ENCODE measurements at places on chromosomes 13 and 19.

GRCh38 chr13:40974460-40975407 lies 44.4 kb downstream of the ELF1 start:
- no peak for DNase-seq

DNA sequence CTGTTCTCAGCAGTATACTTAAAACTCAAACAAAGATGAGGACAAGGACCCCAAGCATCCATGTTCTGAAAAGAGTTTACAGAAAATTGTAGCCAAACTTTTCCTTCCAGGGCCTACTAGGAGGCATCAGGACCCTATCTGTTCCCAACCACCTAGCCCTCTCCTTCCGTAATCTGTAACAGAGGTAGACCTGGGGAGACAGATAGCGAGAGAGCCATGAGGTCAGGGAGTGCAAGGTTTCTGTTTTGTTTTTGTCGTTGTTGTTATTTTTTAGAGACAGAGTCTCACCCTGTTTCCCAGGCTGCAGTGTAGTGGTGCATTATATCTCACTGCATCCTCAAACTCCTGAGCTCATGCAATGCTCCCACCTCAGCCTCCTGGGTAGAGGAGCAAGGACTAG lies 83.9 kb upstream of the POSTN start:
- no peak for DNase-seq

DNA sequence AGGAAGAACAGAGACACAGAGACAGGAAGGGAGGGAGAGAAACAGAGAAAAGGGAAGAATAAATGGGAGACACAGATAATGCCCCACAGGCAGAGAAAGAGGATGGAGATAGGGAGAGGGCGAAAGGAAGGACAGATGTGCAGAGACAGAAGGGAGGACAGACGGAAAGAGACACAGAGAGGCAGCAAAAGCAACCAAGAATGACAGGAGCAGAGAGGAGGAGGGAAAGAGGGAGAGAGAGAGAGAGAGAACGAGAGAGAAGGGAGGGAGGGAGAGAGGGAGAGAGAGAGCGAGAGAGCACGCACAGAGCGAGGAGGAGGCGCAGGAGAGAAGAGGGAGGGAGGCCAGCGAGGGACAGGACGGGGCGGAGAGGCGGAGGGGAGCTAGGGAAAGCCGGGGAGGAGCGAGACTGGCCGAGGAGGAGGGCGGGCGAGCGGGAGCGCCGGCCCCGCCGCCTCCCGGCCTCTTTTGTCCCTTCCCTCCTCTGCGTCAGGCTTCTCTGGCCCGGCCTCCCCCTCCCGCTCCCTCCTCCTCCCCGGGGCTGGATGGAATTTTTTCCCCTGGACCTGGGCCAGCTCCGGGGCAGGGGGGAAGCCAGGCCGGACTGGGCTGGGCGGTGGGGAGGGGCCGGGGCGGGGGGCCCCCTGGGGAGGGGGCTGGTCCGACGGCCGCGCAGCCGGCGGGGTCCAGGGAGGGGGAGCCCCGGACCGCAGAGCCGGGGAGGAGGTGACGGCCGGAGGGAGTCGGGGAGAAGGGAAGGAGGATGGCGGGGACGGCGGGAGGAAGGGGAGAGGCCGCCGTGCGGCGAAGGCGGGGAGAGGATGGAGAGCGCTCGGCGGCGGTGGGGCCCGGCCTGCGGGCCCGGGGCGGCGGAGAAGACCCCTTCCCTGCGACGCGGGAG lies 4.2 kb upstream of the SPACA6 start:
- DNase-seq = no peak

GRCh38 chr19:45467115-45467455 lies 711 bp upstream of the FOSB start:
- no peak for DNase-seq

- no peak for DNase-seq
Measured at GRCh38 chr19:50686310-50687032, 33.1 kb downstream of the SHANK1 start.

GRCh38 chr19:30135093-30135757 lies 193.2 kb downstream of the URI1 start:
- DNase-seq = no peak

DNA sequence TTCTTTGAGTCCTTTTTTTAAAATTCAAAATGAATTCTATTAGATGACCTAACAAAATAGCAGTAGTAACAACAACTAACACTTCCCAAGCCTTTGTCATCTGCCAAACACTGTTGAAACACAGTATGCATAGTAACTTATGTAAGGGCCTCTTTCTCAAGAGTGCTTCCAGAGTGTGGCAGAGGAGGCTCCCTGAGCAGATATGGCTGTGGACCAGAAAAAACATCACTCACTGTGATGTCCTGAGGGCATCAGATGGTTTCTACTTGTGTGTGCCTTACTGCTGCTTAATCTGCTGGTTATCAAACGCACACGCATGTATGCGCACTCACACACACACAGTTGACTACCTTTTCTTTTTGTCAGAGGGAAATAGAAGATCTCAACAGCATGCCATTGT lies 110.8 kb downstream of the DLEU7 start:
- no peak for DNase-seq

DNA sequence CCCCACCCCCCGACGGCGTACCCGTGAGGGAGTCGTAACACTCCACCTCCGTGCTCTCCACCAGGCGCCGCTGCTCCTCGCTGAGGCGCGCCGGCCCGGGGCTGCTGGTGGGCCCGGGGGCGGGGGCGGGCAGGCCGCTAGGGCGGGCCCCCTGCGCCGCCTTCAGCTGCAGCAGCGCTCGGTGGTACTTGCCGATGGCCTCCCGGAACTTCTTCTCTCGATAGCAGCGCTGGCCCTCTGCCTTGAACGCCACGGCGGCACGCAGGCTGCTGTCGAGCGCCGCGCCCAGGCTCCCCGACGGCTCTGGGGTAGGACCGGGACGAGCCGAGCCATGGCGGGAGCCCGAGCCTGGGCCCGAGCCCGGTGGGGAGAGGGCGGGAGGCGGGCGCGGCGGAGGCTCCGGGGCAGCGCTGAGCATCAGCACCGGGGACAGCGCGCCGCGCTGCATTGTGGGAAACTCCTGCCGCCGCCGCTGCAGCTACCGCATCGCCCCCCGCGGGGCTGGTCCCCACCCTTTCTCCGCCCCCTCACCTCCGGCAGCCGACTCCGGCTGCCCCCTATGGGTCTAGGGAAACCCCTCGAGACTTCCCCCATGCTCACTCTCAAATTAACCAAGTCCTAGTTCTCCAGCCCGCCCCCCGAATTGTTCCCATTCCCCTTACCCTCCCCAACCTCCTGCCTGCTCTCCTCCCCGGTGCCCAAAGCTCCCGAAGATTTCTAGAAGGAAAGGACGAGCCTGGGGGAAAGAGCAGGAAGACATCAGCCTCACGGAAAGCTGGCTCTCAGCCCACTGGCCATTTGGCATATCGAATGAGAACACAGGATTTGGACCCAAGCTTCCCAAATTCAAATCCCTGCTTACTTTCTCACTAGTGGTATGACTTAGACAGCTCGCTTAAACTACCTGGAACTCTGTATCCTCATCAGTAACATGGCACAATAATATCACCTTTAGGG lies at the start of gene TTC9B:
TSS of gene TTC9B (minus strand) at position 451 of the 957 bp plus-strand sequence. CDS start at position 448, 3 bp downstream.
- no peak for DNase-seq

GRCh38 chr19:16293118-16294091 lies 31.2 kb upstream of the KLF2 start:
- no peak for DNase-seq

GRCh38 chr19:5339950-5340636 lies 519 bp downstream of the PTPRS start:
- DNase-seq = no peak

- no peak for DNase-seq
Measured at GRCh38 chr13:100300708-100301107, 211.8 kb downstream of the PCCA start.

GRCh38 chr19:14089662-14090508 lies 666 bp downstream of the SAMD1 start:
- DNase-seq = peak; percentile 53

DNA sequence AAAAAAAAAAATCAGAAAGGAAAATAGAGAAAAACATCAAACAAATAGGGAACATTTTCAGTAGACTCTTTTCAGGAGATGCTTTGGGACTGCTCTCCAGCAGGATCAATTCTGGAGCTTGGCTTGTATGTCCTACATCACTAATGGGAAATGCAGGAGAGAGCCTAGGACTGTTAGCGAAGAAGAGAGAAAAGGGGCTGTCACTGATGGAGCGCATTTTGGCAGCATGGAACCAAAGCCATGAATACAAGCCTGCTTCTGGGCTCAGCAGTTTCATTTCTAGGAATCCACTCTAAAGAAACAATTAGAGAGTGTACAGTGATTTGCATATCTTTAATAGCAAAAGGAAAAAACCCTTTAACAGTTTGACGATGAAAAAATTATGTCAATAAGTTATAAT lies 203.9 kb downstream of the NUFIP1 start:
- DNase-seq = no peak

DNA sequence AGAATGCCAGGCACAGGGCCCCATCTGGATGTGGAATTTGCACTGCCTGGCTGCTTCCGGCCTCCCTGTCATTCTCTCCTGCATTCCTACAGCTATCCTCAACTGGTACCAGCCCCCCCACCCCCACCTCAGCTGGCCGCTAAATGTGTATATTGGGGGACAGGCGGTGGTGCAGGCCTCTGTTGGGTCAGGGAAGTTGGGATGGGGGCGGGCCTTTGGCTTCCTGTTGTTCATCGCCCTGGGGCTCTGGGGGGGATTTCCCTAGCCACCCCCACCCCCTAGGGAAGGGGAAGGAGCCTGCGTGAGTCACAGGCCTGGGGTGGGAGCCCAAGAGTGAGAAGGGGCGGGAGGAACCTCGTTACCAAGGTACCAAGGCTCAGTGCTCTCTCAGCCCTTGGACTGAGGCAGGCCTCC lies 10.6 kb downstream of the POU2F2 start:
- DNase-seq = peak; percentile 66

- DNase-seq = no peak
Measured at GRCh38 chr19:35879770-35880317, 11.5 kb downstream of the APLP1 start.

GRCh38 chr19:19113040-19113626 lies 25.1 kb downstream of the TMEM161A start:
- DNase-seq = no peak

DNA sequence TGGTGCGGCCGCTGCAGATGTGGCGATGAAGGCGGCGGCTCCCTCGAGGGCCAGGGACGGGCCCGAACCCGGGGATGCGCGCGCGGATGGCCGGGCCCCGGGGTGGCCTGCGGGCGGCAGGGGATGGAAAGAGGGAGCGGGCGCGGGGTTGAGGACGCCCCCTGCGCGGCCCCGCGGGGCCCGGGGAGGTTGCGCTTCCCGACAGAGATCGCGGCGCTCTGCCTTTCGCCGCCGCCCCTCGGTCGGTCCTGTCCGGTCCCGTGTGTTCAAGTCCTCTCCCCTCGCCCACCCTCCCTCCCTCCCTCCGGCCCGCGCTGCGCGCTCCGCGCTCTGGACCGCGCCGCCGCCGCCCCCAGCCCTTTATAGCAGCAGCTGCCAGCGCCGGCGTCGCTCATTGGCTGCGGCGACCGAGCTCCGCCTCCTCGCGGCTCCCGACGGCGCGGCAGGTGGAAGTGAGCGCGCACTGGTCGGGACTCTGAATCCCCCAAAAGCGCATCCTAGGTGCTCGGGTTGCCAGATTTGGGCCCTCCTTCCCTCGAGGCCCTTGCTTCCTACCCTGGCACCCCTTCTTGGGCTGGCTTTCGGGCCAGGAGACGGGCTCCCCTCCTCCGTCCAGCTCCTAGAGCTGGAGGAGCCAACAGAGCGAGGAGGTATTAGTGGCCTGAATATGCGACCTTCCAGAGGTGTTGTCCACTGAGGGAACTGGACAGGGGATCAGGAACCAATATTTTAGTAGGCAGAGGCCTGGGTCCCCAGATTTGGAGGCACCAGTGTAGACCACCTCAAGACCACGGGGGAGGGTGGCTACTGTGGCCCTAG lies at the start of gene ELAVL3:
TSS of gene ELAVL3 (minus strand) at position 332 of the 819 bp plus-strand sequence. CDS start 438 bp downstream, outside the sequence.
- DNase-seq = peak; percentile 17

- DNase-seq = no peak
Measured at GRCh38 chr13:50130123-50130946, 115.1 kb downstream of the KCNRG start.

DNA sequence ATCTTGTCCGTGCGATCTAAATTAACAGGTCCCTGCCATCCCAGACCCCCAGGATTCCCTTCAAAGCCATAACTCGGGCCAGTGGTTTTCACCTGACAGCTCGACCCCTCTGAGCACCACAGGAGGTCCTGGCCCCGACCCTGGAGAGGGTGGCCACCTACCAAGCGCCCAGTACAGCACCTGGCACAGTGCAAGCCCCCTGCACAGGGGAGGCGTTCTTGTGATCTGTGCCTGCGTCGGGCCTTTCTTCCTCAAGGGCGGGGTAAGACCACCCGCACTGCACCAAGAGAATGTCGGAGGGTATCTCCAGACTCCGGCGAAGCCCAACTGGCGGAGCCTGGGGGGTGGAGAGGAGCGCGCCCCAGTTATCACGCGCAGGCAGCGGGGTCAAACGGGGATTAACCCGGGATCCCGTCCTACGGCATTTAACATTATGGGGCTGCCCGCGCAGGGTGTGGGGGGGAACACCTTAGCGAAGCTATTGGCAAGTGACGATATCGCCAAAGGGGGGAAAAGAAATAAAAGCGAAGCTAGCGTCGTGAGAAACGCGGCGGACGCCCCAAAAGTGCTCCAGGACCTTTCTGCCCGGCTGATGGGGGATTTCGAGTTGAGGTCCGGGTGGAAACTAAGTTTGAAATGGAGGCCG lies 1.3 kb upstream of the HNRNPL start:
- DNase-seq = no peak

DNA sequence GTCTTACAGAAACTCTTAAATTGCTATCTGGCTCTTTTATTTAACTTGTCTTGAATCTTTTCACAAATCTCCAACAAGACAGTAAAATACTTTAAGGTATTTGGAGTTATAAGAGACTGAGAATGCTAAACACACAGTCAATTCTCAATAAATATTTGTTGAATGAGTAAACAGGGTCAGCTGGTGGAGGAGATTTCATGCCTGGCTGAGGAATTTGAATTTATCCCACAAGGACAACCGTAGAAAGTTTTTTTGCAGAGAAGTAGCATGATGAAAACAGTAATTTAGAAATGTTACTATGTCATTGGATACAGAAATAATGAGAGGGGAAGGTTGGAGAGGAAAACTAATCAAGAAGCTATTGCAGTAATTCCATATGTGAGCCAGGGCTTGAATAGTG lies 1223.7 kb downstream of the PCDH17 start:
- no peak for DNase-seq

- DNase-seq = peak; percentile 80
Measured at GRCh38 chr19:40605216-40605971, 4.2 kb downstream of the LTBP4 start.

GRCh38 chr13:51097353-51098043 lies 13.6 kb downstream of the C13orf42 start:
- no peak for DNase-seq

DNA sequence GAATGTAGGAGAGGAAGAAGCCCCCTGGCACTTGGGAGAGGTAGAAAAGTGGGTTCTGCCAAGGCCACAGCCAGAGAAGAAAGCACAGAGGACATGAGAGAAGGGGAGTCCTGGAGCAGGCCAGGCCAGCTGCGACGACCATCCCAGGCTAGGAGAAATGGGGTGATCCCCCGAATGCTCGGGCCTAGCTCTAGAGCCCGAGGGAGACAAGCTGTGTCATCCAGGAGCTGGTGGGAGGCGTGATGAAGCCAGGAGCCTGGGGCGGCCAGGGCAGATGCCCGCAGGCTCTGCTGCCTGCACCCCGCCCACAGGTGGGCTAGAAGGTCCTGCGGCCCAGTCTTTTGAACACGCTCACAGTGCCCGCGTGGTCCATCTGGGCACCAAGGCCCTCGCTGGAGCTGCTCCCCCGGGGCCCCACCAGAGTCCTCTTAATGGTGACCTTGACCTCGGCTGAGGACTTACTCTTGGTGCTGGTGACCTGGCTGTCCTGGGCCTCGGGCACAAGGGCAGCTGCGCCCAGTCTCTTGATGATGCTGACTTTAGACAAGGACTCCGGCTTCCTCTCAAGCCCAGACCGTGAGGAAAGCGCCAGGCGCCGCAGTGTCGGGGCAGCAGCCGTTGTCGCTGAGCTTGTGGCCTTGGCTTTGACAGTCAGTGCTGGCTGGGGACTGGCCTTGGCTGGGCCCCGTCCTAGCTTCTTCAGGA lies 26.5 kb downstream of the C19orf47 start:
- DNase-seq = no peak

Data from GM12892 (cell line).